ENCODE measurements at places on chromosomes 6 and 20.

DNA sequence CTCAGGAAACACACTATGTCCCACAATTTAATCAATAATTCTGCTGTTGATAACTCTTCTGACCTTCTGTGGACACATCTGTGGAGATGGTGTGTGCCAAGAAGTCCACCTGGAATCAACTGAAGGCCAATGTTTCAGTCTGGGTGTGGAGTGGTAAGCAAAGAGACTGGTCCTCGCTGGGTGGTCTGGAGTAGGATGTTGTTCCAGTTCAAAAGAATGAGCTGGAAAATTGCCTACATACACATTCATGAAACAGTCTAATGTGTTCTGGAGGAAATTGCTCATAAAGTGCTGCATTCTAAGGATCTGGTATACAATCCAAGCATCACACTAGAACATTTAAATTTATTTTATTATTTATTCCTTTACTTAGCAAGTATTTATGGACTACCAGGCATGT lies 33.9 kb upstream of the TBX18 start:
- DNase-seq, result no peak

- DNase-seq, result no peak
Measured at GRCh38 chr6:12584631-12585405, 131.7 kb upstream of the PHACTR1 start.

- DNase-seq, result no peak
Measured at GRCh38 chr20:8744228-8744844, 324.6 kb upstream of the PLCB4 start.

- DNase-seq, result peak; percentile 85
Measured at GRCh38 chr6:36593569-36594028, 563 bp upstream of the SRSF3 start.

- peak; percentile 85 for DNase-seq
Measured at GRCh38 chr20:23152308-23152892, 66.3 kb upstream of the CD93 start.

DNA sequence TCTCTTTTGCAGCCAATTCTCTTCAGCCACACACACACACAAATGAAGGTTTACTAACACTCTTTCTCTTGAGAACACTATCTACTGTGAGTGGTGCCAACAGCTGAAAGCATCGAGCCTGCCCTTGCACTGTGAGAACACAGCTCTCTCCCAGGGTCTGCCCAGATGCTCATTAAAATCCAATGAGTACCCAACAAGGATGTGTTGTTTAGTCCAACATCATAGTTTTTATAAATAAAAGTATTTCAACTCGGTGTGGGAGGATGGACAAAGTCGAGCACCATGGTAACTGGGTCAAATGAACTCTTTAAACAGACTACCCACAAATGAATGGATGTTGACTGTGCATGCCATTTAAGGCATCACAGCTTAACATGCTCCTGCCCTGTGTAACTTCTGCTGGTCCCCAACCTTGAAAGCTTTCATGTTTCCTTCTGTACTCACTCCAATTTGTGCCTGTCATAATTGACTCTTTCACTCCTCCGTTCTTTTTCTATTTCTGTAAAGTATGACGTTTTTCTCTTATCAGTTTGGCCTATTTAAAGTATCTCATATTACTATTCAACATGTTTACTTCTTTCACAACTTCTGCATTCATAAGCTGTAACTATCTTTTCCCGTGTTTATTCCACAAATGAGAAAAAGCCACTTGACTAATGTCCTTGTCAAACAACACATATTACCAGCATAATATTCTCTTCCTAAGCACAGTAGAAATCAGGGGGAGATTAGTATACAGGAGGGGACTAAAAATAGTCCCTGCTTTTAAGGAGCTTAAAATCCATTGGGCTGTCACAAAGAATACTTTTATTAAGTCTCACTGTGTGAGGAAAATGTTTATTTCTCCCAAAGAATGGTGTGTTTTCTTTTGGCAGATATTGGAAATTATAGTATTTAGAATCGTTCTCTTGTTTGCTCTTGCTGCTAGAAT lies 215.4 kb downstream of the RFPL4B start:
- peak; percentile 64 for DNase-seq

Data from sigmoid colon (tissue), 7 donors.